ENCODE measurements at places on chromosomes 1 and 21. TPM values are rescaled to one million over a fixed set of nuclear protein-coding genes. Genes with fewer than 3 reads are reported as not detected.

KIF14 gene
- total RNA-seq: 2.0 TPM

SMPDL3B gene
- total RNA-seq: 0.28 TPM

ASTN1 gene
- total RNA-seq: not detected

CRP gene
- not detected for total RNA-seq

ARTN gene
- not detected for total RNA-seq

TARS2 gene
- total RNA-seq: 14.1 TPM

F13B gene
- total RNA-seq: under 0.01 TPM

ATP1A2 gene
- total RNA-seq: 0.28 TPM

EBNA1BP2 gene
- 59.5 TPM for total RNA-seq

ANKRD34A gene
- 0.28 TPM for total RNA-seq

SLC45A3 gene
- 3.7 TPM for total RNA-seq

MROH9 gene
- 0.85 TPM for total RNA-seq

LPAR3 gene
- 2.0 TPM for total RNA-seq

TMEM52 gene
- 0.19 TPM for total RNA-seq

S100A7 gene
- not detected for total RNA-seq

CFAP107 gene
- not detected for total RNA-seq

LAPTM5 gene
- total RNA-seq: 0.28 TPM

RPS8 gene
- 1,775 TPM for total RNA-seq

Measured in regular cardiac myocyte (primary cell).